Epithelial cell of esophagus (primary cell): ENCODE measurements at places on chromosomes 5 and 9.

- DNase-seq: no peak
Observed at GRCh38 chr9:70811638-70812037, 309.8 kb downstream of the TRPM3 start.

DNA sequence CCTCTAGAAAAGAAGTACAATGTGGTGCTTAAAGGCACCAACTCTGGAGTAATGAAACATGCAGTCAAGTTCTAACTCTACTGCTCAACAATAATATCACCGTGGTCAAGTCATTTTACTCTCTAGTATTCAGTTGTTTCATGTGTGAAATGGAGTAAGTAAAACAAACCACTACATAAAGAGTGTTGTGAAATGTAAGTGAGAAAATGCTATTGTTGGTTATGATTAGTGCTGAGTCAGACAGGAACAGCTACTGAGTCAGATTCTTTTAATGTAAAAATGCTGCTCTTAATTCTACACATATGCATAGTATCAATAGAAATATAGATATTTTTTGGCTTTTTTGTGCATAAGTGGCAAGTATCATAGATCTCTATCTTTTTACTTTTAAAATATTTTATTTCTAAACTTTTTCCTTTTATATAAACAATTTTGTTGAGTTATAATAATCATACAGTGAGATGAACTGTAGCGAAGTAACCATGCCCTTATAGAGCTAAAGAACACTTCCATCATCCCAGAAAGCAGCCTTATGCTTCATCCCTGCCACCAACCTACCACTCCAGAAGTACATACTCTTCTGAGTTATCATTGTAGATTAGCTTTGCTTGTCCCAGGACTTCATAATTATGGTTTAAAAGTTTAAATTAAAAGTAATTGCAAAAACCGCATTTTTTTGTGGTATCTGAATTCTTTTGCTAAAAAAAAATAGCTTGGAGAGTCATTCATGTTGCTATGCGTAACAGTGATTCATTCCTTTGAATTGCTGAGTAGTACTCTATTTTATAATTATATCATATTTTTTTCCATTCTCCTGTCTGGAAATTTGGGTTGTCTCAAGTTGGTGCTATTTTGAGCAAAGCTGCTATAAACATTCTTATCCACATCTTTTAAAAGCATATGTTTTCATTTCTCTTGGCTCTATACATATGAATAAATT lies 548.2 kb upstream of the CLINT1 start:
- peak; percentile 87 for DNase-seq

DNA sequence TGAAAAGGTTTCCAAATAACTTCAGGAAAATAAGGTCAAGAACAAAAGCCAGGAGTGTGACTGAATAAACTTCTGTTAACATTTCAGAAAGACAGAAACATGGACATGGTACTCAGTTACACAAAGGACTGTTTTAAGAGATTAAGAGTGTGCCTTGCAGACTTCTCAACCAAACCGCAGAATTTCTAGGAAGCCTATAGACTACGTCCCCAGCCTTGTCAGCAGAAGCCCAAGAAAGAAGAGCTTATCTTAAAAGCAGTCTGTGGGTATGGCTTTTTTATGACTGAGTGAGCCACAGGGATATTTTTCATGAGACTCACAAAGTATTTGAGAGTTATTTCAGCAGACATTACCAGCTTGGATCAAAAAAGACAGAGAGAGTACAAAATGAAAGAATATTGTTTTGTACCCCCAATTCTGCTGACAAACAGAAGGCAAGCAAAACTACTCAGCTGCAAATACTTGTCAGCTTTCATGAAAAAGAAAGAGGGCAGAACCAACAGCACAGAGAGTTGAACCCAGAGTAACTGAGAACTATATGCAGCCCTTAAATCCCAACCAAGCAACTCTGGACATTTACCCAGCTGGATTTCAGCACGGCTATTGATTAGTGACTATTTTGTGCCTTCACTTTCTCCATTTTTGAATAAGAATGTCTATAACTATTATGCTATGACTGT lies 711.0 kb upstream of the CTNND2 start:
- no peak for DNase-seq

DNA sequence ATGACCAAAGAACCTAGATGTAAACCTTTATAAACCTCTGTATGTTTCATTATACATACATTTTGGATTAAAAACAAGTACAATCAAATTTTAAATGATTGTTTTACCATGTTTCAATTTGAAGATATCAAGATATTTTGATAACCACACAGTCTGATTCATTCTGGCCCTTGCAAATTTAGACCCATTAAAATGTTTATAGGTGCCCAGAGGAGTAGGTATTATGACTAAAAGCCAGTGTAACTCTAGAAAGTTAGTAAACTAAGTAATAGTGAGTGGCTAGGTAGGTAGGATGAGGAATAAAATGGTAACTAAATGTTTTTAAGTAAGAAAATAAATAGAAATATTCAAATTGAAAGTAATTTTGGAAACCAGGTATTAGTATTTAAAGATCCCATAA lies 165.5 kb downstream of the PBX3 start:
- no peak for DNase-seq

DNA sequence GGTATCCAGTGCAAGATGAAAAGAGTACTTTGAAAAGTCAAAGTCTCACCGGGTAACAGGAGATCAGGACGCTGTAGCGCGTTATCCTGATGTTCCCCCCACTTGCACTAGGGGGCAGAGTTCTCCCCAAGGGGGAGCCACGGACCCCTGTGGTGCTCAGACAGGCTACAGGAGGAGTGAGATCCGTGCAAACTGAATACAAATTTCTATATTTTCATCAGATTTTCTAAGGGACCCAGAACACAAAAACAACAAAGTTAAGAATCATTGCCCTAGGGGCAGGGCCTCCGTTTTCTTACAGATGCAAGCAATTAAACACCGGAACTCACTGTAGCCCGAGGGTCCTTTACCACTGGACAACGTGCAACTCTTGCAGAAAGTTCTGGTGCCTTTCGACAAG lies 2.0 kb downstream of the MYO10 start:
- peak; percentile 73 for DNase-seq

GRCh38 chr5:122653087-122654017 lies 121.5 kb upstream of the SNX2 start:
- peak; percentile 61 for DNase-seq

DNA sequence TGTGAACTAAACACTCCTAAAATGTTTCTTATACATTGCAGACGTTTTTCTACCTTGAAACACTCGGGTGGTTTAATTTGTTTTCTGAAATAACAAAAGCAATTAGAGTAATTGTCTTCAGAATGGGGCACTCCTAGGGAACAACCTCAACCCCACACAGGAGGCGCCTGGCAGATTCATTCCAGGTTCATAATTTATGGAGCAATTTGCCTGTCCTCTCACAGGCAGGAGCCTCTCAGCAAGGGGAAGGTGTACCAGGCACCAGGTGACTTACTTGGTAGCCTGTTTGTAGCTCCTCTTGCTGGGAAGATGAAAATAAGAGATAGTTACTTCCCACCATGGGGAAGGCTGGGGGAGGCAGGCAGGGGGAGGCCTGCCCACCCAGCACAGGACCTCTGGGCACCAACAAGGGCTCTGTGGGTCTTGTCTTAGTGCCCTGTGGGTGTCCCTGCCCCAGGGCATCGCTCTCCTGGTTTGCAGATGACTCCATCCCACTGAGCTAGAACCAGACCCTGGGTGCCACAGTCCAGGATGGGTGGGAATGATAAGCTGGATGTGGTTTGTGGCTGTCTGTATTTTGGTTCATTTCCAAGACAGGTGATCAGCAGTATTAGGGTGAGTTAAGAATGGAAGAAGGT lies 144.4 kb downstream of the FSTL4 start:
- no peak for DNase-seq

GRCh38 chr9:79447762-79448161 lies 124.0 kb upstream of the TLE4 start:
- DNase-seq: no peak

GRCh38 chr5:133159543-133159942 lies 107.7 kb downstream of the HSPA4 start:
- DNase-seq: no peak

DNA sequence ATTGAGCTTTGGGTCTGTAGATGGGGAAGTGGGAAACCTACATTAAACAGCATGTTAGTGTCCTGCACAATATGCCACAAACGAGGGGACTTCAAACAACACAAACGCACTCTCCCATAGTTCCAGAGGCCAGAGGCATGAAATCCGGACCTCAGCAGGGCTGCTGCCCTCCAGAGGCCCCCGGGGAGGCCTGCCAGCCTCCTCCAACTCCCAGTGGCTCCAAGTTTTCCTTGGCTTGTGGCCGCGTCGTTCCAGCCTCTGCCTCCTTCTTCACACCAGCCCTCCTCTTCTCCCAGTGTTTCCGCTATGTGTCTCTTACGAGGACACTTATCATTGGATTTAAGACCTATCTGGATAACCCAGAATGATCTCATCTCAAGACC lies 13.3 kb upstream of the COL5A1 start:
- DNase-seq: no peak

GRCh38 chr5:169174923-169175322 lies 126.0 kb downstream of the SLIT3 start:
- peak; percentile 16 for DNase-seq

DNA sequence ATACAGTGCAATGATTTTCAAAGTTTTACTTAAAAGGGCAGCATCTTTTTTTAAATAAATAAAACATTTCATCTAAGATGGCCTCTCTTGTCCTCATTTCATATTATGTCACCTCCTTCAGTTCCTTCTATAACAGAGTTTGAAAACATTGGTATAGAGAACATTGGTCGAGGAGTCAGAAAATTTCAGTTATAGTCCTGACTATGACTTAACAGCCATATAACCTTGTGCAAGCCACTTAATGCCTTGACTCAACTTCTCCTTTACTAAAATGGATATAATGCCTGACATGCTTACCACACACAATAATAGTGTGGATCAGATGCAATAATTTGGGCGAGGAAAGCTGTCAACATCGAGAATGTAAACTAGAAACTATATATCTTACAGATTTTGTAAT lies 22.6 kb downstream of the SSBP2 start:
- no peak for DNase-seq

DNA sequence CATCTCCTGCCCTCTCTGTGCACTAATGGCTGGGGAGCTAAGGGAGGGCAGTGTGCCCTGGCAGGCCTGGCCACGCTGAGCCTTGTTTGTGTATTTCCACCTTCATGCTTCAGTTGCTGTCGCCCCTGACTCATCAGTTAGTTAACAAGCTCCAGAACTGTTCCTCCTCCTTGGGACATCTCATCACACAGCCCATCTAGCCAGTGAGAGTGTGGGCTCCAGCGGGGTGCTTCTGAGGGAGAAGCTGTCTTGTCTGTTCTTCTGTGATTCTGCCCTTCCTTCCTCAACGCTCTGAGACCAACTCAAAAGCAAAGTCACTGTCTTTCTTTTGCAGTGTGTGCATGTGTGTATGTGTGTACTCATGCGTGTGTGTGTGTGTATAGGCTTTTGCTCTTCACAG lies 58.3 kb upstream of the CPEB4 start:
- DNase-seq: peak; percentile 87

DNA sequence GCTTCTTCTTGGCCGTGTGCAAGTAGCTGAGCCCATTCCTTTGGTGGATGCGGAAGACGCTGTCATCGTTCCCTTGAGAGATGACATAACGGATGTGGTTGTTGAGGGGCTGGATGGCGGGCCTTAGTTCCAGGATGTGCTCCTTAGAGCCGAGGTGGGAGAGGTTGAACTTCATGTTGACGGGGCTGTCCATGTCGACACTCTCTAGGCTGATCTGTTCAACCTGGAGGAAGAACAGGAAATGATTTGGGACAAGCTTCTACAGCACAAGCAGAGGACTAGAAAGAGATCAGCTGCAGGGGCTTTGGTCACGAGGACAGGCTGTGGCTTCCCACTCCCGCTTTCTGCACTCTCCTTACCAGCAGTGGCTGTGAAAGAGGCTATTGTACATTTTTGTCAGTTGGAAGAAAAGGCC lies 176.0 kb downstream of the SLC12A2 start:
- no peak for DNase-seq

- DNase-seq: peak; percentile 2
Observed at GRCh38 chr9:101639785-101640665, 45.3 kb upstream of the PPP3R2 start.

DNA sequence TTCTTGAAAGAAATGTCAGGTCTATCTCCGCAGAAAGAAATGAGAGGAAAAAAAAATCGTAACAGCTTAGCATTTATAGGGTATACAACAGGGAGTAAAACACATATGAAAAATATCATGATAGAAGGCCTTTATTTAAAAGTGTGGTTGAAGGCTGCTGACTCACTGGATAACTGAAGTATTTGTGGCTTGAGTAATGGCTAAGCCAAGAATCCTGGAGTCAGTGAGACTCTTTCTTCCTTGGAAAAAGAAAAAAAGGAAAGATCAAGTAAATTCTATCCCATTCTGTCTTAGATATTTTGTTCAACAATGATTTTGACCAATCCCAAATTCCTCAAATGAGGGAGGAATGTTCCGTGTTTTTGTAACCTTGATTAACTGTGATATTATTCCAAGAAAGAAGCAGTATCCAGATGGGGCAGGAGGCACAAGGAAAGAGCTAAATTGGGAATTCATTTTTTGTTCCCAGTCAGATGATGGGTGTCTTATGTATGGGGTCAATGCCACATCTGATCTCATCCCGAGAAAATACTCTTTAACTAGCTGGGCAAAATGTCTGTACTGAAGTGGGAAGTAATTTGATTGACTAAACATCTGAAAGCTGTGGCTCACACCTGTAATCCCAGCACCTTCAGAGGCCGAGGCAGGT lies 64.3 kb upstream of the MYO10 start:
- peak; percentile 62 for DNase-seq

DNA sequence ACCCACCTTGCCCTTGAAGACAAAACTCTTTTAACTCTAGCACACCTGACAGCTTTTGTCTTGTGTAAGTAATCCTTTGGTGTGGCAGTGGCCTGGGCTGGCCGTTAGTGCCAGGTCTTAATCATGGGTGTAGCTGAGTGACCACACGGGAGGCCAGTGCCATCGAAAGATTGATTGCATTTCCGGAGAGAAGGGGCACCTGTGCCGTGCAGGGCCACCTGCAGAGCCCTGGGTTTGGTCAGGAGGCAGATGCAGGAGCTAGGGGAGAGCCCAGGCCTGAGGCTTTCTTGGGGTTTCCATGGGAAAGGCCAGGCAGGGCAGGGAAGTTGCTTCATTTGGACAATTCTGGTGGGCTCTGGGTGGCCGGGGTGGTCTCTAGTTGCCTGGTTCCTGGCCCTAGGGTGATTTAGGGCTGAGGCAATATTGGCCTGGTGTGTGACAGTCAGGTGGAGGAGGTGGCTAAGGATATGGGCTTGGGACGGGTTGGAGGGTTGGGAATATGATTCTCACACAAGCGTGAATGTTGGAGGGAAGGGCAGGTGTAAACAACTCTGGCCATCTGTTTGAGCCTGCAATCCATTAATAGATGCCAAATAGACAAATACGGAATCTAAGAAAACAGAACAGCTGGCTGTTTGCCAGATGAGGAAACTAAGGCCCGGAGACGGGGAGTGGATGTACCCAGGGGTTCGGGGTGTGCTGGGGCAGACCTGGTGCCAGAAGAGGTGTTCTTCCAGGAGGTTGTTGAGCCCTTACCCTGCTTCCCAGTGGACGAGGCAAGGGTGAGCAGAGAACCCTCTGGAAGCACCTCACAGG lies 4.6 kb downstream of the DBH start:
- DNase-seq: no peak
